CD8-positive, alpha-beta memory T cell (primary cell): ENCODE measurements at places on chromosomes 3 and 15.

GRCh38 chr3:177610686-177611633 lies 413.7 kb upstream of the TBL1XR1 start:
- H3K4me1 ChIP-seq = peaks cover 6% of the 10 kb centered on the region
- no peak for DNase-seq
- H3K27me3 ChIP-seq = no peaks in the 10 kb centered on the region
- no peak overlapping the region for H3K4me3 ChIP-seq

DNA sequence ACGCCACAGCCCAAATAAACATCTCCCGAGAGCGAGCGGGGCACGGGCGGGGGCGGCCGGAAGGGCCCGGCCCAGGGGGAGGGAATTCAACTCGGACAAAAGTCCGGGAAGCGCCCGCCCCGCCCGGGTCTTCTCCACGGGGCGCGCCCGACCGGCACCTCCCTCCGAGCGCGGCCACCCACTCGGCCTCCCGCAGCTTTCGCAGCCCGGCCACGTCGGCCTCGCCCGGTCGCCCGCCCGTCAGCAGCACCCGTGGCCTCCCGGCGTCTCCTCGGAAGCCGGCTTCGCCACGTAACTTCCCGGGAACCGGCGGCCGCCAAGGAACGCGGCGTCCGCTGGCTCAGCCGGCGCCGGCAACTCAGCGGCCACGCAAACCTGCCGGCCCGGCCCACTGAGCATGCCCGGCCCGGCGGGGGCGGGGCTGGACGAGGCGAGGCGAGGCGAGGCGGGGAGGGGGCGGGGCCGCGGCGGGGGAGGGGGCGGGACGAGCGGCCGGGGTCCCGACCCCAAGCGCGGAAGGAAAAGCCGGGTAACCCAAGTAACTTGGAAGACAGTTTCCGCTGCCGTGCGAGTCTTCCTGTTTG lies at the start of gene TJP1:
TSS of gene TJP1 (minus strand) at position 369 of the 584 bp plus-strand sequence. CDS start 440 bp downstream, outside the sequence.
- peak within 1 kb of the TSS; percentile 52 for H3K27ac ChIP-seq
- peaks cover 33% of the 10 kb centered on the region for H3K4me1 ChIP-seq
- no peak for DNase-seq
- no peaks in the 10 kb centered on the region for H3K36me3 ChIP-seq

DNA sequence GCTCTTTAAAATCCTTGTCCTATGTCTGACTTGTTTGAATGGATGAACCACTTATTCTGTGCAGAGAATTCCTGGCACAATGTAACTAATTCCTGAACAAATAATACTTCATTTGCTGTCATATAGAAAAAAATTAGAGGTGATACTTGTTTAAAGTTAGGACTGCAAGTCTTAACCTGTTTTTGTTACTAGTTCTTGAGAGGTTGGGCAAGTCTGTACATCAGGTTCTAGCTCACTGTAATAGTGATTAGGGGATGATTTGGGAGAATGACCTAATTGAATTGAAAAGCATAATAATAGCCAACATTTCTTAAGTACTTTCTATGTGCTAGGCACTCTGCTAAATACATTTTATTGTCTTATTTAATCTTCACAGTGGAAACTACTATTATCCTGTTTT lies 49.3 kb downstream of the GMPS start:
- no peak overlapping the region for H3K4me3 ChIP-seq
- H3K36me3 ChIP-seq = peaks cover 14% of the 10 kb centered on the region
- DNase-seq = no peak
- H3K4me1 ChIP-seq = no peaks in the 10 kb centered on the region
- no peaks in the 10 kb centered on the region for H3K27me3 ChIP-seq
- H3K27ac ChIP-seq = no peak overlapping the region

DNA sequence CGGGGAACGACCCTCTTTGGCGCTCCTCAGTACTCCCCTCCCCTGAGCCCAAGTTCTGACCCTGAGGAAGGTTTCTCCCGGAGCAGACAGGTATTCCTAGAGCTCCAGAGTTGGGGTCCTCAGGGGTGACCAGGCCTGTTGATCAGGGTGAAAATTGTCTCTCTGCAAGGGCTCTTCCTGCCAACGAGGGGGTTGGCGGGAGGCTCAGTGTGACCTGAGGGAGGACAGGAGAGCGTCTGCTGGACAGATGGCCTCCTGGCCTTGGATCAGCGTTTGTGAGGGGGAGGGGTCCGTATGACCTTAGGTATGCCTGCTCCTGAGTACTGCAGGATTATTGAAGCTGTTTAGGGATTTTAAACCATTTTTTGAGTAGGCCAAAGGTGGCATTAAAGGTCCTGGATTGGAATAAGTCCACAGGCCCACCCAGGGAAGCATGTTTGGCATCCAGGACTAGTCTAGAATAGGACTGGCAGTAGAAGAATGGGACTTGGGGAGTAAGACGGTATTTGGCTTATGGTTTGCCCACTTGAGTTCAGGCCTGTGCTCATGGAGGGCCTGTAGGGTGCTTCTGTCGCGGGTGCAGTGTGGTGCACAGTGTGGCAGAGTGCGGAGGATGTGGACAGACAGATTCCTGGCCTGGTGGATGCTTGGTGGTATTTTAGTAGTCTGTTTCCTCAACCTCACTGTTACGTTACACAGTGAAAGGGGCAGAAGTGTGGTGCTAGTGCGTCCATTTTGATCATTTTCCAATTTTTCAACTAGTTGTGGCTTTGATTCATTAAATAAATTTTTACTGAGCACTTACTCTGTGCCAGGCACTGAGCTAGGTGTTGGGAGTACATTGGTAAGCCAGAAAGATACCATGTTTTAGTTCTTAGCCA lies 959 bp downstream of the ZNF592 start:
- peak; percentile 29 for DNase-seq
- H3K4me3 ChIP-seq = peak overlapping the region; percentile 58
- peaks cover 51% of the 10 kb centered on the region for H3K4me1 ChIP-seq
- no peaks in the 10 kb centered on the region for H3K36me3 ChIP-seq
- H3K27me3 ChIP-seq = no peaks in the 10 kb centered on the region

- H3K27ac ChIP-seq = no peak overlapping the region
- no peak for DNase-seq
- H3K4me3 ChIP-seq = no peak overlapping the region
- H3K36me3 ChIP-seq = no peaks in the 10 kb centered on the region
- no peaks in the 10 kb centered on the region for H3K27me3 ChIP-seq
- no peaks in the 10 kb centered on the region for H3K4me1 ChIP-seq
These were observed 47.6 kb downstream of the TRIM71 start for GRCh38 chr3:32865383-32865782.

- no peak overlapping the region for H3K4me3 ChIP-seq
- H3K27ac ChIP-seq = peak overlapping the region; percentile 31
- H3K27me3 ChIP-seq = no peaks in the 10 kb centered on the region
- peak; percentile 17 for DNase-seq
- peaks cover 38% of the 10 kb centered on the region for H3K4me1 ChIP-seq
These were observed 40.2 kb downstream of the IDH2 start for GRCh38 chr15:90062023-90062442.

- no peak overlapping the region for H3K4me3 ChIP-seq
These were observed 13.0 kb downstream of the SMC4 start for GRCh38 chr3:160412477-160412876.

DNA sequence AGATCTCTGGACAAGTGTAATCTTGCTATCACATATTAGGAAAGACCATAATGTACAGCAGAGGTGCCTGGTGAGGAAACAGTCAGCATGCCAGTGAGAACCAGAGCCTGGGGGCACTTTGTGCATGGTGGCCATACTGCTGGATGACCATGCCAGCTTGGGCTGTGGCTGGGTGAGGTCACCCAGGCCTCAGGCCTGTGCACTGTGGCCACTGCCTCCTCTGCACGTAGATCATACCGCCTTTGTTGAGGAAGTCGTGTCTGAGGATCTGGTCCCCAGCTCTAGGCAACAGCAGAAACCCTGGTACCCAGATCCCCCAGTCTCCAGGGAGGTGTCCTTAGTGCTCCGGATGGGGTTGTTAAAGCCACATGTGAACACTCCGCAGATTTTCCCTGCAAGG lies 38.9 kb downstream of the ZNF710 start:
- no peak overlapping the region for H3K27ac ChIP-seq
- H3K27me3 ChIP-seq = no peaks in the 10 kb centered on the region
- peak; percentile 9 for DNase-seq
- H3K4me3 ChIP-seq = no peak overlapping the region
- peaks cover 19% of the 10 kb centered on the region for H3K4me1 ChIP-seq

DNA sequence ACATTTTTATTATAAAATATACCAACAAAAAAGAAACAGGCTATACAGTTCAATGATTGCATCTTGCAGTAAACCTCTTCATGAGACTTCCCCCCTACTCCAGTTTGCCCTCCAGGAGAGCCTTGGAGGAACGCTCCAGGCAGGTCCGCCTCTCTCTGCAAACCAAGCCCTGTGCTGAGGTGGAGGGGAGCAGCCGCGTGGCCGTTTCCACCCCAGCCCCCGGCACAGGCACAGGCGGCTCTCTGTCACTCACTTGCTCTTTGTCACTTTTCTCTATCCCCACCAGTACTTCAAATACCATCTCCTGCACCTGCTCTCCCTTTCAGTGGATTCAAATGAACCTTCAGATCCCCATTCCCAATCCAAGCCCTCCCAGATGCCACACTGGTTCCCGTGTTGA lies 479.9 kb downstream of the OCA2 start:
- H3K4me1 ChIP-seq = no peaks in the 10 kb centered on the region
- no peaks in the 10 kb centered on the region for H3K27me3 ChIP-seq
- DNase-seq = no peak

GRCh38 chr3:118102737-118103136 lies 931.9 kb downstream of the IGSF11 start:
- no peak overlapping the region for H3K4me3 ChIP-seq
- no peak for DNase-seq
- H3K27ac ChIP-seq = no peak overlapping the region
- no peaks in the 10 kb centered on the region for H3K4me1 ChIP-seq
- no peaks in the 10 kb centered on the region for H3K36me3 ChIP-seq
- H3K27me3 ChIP-seq = no peaks in the 10 kb centered on the region

DNA sequence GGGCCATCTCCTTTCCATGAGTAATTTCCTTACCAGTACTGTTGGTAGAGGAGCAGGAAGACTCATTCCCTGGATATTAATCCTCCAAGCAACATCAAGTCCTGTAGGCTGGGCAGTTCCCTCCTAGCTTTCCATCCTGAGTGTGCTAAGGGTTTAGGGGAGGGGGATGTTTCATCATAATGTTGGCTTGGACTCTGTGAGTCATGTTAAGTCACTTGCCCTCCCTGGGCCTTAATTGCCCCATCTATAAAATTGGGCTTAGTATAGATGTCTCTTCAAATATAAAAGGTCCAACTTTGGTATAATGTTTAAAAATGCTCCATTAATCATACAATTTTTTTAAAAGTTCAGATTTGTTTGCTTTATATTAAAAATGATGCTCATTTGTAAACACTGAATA lies 52.7 kb downstream of the TLE3 start:
- H3K4me3 ChIP-seq = no peak overlapping the region
- no peak for DNase-seq
- H3K27ac ChIP-seq = no peak overlapping the region
- H3K36me3 ChIP-seq = peaks cover 2% of the 10 kb centered on the region
- H3K4me1 ChIP-seq = no peaks in the 10 kb centered on the region
- no peaks in the 10 kb centered on the region for H3K27me3 ChIP-seq

DNA sequence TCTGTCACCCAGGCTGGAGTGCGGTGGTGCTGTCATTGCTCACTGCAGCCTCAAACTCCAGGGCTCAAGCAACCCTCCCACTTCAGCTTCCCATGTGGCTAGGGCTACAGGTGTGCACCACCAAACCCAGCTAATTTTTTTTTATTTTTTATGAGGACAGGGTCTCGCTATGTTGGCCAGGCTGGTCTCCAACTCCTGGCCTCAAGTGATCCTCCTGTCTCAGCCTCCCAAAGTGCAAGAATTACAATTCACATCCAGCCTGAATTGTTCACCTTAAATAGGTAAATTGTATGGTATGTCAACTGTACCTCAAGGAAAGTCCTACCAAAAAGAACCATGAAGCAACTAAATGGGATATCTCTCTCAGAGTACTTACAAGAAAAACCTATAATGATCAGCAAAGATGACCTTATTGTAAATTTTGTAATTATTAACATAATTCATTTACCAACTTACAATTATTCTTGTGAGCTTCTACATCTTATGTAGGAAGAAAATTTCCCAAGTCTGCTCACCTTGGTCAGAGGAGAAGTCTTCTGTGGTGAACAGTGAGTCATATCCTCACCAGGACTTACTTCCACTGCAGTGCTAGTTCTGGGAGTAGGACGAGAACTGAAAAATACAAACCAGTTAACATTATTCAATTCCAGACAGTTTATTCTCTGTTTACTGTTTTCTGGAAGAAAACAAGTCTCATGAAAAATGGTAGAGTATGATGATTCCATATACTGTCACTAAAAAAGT lies 54.4 kb downstream of the ULK4 start:
- no peaks in the 10 kb centered on the region for H3K36me3 ChIP-seq
- no peaks in the 10 kb centered on the region for H3K27me3 ChIP-seq
- H3K4me1 ChIP-seq = no peaks in the 10 kb centered on the region
- no peak for DNase-seq
- no peak overlapping the region for H3K4me3 ChIP-seq

- no peak overlapping the region for H3K27ac ChIP-seq
- no peak overlapping the region for H3K4me3 ChIP-seq
- H3K36me3 ChIP-seq = no peaks in the 10 kb centered on the region
- H3K4me1 ChIP-seq = no peaks in the 10 kb centered on the region
- H3K27me3 ChIP-seq = no peaks in the 10 kb centered on the region
- no peak for DNase-seq
These were observed 11.9 kb downstream of the KCNAB1 start for GRCh38 chr3:156132313-156132712.

DNA sequence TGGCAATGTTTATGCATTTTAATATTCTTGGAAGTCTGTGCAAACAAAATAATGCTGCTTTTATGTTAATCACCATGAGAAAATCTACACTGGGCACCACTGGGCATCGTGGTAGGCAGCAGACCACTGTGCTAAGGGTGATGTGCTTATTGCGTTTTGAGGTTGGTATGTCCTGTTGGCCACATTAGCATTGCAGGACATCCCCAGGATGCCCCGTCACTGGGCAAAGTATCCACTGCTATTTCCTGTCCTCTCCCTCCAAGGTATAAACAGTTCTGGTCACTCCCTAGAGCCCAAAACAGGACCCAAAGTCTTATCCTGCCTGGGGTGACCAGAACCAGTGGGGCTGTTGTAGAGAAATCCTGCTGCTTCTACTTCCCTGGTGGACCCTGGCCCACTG lies 284.2 kb upstream of the ROPN1 start:
- no peaks in the 10 kb centered on the region for H3K36me3 ChIP-seq
- DNase-seq = no peak
- H3K4me1 ChIP-seq = no peaks in the 10 kb centered on the region
- H3K4me3 ChIP-seq = no peak overlapping the region
- no peak overlapping the region for H3K27ac ChIP-seq

GRCh38 chr3:99131876-99132275 lies 230.4 kb upstream of the DCBLD2 start:
- H3K4me3 ChIP-seq = no peak overlapping the region
- H3K27ac ChIP-seq = no peak overlapping the region
- H3K36me3 ChIP-seq = no peaks in the 10 kb centered on the region
- no peaks in the 10 kb centered on the region for H3K27me3 ChIP-seq

GRCh38 chr3:195063581-195064193 lies 207.3 kb downstream of the XXYLT1 start:
- no peak for DNase-seq
- H3K4me3 ChIP-seq = no peak overlapping the region
- no peak overlapping the region for H3K27ac ChIP-seq

DNA sequence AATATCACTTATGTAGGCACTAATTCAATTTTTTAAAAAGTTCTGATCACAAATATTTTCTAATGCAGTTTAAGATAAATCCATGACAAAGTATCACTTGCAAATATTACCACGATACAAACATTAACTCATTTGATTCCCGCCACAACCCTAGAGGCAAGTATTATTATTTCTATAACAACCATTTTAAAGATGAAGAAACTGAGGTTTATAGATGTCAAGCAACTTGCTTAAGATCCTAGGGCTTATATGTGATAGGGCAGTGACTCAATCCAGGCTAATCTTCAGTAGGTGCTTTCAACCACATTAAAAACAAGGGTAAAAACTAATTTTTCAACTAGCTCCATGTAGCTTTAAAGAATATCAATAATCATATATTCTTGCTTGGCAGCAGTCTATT lies 1.7 kb downstream of the DYNC1LI1 start:
- DNase-seq = no peak
- no peaks in the 10 kb centered on the region for H3K36me3 ChIP-seq
- H3K27me3 ChIP-seq = no peaks in the 10 kb centered on the region
- no peak overlapping the region for H3K4me3 ChIP-seq
- H3K27ac ChIP-seq = no peak overlapping the region
